Activated CD4-positive, alpha-beta memory T cell treated with anti-CD3 and anti-CD28 coated beads, Interleukin-2, amount 10 ng/mL, durations not matched to agents 7 days and 5 days (primary cell): ENCODE measurements at places on chromosomes 2 and 18. TPM values are rescaled to one million over a fixed set of nuclear protein-coding genes. Genes with fewer than 3 reads are reported as not detected.

Gene CCDC68
- total RNA-seq = 0.13 TPM

Gene DNER
- total RNA-seq = not detected

Gene DCDC2C
- total RNA-seq = not detected

Gene CNDP1
- not detected for total RNA-seq

DNA sequence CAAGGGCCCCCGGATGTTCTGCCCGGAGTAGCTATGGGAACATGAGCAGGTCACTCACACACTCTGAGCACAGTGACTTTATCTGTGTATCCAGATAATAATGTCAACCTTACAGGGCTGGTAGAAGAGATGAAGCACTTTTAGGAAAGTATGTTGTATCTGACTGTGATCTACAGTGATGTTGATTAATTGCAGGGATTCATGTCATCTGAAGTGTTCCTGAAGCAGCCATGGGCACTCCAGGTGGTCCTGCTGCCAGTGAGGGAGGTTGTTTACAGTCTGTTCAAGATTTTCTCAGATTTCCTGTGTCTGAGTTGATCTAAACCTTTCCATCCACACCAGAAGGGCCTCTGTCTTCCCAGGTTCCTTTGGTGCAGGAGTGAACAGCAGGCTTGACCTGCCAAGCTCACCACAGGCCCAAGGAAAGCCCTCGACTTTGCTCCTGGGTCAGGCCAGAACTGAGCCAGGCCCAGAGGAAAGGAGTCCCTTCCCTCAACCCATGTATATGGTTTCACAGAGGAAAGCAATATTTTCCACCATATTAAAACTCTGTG lies 28.0 kb downstream of the KIAA2012 start:
- no peak for DNase-seq
- no peaks in the 10 kb centered on the region for H3K36me3 ChIP-seq
- no peak overlapping the region for H3K4me3 ChIP-seq
- H3K27me3 ChIP-seq = peaks cover 9% of the 10 kb centered on the region
- H3K27ac ChIP-seq = no peak overlapping the region

DNA sequence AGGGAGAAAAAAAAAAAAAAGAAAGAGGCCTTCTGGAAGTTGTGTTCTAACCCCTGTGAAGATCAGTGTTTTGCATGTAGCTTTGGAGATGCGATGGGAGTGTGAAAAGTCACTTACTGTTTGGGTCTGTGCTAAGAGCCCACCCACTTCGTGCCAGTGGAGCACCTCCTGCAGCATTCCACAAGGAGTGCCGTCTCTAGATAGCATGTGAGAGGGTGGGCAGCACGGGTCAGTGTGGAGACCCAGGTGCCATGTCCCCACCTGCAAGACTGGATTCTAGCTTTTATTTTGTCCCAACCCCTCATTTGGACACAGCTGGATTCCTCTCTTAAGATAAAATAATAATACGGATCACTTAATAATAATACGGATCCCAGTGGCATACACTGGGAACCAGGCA lies 12.5 kb upstream of the TMEM185B start:
- no peaks in the 10 kb centered on the region for H3K27me3 ChIP-seq
- no peak for DNase-seq
- H3K27ac ChIP-seq = no peak overlapping the region
- peaks cover 30% of the 10 kb centered on the region for H3K4me1 ChIP-seq
- H3K36me3 ChIP-seq = peaks cover 11% of the 10 kb centered on the region

DNA sequence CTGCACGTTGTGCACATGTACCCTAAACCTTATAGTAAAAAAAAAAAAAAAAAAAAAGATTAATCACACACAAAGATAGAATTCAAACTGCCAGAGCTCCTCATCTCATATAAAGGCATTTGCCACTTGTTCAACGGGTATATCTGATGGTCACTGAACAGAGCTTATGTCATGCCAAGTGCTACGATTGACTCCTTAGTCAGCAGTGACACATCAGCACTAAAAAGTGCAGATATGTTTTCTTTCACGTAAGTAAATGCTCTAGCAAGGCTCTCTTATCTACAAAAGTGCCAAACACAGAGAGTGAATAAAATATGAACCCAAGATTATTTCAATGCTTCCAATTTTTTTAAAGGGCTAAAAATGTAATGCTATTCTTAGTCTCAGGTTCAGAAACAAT lies 1.1 kb downstream of the LMAN1 start:
- peak overlapping the region; percentile 93 for H3K4me3 ChIP-seq
- DNase-seq = no peak
- H3K4me1 ChIP-seq = peaks cover 41% of the 10 kb centered on the region
- H3K36me3 ChIP-seq = peaks cover 29% of the 10 kb centered on the region
